Right renal pelvis (tissue), 4 donors: ENCODE measurements at places on chromosomes 6 and 20.

DNA sequence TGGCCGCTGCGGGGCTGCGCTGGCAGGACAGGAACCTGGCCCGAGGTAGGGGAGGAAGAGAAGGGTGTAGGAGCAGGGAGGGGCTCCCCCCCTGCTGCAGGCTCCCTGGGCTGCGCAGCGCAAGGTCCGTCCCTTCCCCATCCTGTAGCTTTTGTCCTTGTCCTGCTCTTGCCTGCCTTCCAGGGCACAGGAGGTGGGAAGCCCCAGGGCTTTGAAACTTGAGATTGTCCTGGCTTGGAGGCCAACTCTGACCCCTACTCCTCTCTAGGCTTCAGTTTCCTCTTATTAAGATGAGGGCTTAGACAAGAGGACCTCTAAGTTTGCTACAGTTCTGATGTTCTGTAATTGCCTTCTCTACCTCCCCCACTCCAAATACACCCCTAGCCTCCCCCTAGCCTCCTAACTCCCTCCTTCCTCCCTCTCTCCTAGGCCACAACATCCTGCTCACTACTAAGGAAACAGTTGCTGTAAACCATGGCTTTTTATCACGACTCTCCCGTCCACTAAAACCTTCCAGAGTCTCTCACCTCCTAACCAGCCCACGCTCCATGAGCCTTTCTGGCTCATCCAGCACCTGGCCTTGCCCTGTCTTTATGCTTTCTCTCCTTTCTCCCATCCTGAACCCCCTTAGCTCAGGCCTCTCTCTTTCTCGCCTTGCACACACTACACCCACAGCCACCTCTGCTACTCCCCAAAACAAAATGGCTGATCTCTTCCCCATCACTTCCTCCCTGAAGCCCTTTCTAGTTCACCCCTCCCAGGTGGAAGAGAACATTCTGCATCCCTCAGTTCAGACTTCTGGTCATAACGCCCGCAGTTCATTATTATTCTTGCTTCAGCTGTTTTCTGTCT is 10.2 kb downstream of the UNC5CL start:
- peak; percentile 34 for DNase-seq

GRCh38 chr6:107698146-107698545 is 126.0 kb downstream of the SCML4 start:
- no peak for DNase-seq

GRCh38 chr20:62815066-62815991 is 1.5 kb upstream of the COL9A3 start:
- DNase-seq, result no peak

DNA sequence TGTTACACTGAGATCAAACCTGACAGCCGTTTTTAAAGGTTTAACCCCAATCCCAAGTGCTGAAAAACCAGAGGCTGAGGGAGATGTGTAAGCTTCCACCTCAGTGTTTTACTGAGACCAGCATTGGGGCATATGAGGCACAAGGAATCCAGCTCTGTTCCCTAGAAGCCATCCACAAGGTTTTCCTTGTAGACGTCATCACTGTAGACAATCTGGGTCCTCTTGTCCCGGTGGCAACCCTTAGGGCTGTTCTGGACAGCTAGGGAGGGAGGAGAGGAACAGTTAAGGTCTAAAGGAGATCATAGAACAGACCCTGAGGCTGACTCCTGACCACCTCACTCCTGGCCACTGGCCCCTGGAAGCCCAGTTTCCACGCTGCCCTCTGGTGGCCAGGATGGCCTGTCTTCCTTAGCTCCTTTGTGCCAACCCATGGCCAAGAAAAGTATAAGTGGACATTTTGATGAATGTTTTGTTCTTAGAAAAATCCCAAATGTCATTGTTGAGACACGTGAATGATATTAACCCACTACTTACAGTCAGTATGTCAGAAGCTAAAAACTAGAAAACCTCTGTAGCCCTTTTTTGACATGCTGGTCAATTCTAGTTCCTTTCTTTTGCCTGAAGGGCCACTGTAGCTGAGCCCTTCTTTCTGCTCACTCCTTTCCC is 6.4 kb downstream of the CFB start:
- no peak for DNase-seq

GRCh38 chr6:112979830-112980229 is 632.7 kb downstream of the RFPL4B start:
- DNase-seq, result no peak

- DNase-seq, result no peak
These were observed 2.2 kb downstream of the SLC22A2 start for GRCh38 chr6:160256445-160256844.

GRCh38 chr6:119552021-119552420 is 202.5 kb upstream of the MAN1A1 start:
- no peak for DNase-seq
